Stimulated activated CD8-positive, alpha-beta memory T cell treated with anti-CD3 and anti-CD28 coated beads, Interleukin-2, amount 100 ng/mL, for 1 hour (primary cell): ENCODE measurements at places on chromosomes 5 and 9.

GRCh38 chr5:120582635-120583034, 118.5 kb downstream of the PRR16 start:
- DNase-seq = no peak

- no peak for DNase-seq
Measured at GRCh38 chr5:16271851-16272250, 92.3 kb upstream of the MARCHF11 start.

GRCh38 chr5:170104299-170104698, 1.4 kb upstream of the FOXI1 start:
- no peak for DNase-seq

- no peak for DNase-seq
Measured at GRCh38 chr9:114574438-114574837, 13.1 kb upstream of the ATP6V1G1 start.

GRCh38 chr9:99474186-99474585, 252.1 kb downstream of the SEC61B start:
- no peak for DNase-seq

DNA sequence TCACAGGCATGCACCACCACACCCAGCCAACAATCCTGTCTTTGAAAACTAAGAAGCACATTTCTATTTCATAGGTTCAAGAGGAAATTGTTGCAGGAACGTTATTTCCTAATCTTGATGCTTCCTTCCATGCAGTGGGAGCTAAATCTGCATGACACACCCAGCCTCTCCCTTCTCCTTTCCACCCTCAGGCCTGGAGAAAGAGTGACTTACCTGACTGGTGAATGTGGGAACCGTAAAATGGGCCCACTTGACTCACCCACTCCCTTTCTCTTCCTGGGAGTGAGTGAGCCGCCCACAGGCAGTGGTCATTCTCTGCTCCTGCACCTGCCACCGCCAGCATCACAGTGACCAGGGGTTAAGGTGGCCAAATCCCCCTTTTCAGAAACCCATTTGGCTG, 78.2 kb downstream of the C9orf50 start:
- DNase-seq = no peak

DNA sequence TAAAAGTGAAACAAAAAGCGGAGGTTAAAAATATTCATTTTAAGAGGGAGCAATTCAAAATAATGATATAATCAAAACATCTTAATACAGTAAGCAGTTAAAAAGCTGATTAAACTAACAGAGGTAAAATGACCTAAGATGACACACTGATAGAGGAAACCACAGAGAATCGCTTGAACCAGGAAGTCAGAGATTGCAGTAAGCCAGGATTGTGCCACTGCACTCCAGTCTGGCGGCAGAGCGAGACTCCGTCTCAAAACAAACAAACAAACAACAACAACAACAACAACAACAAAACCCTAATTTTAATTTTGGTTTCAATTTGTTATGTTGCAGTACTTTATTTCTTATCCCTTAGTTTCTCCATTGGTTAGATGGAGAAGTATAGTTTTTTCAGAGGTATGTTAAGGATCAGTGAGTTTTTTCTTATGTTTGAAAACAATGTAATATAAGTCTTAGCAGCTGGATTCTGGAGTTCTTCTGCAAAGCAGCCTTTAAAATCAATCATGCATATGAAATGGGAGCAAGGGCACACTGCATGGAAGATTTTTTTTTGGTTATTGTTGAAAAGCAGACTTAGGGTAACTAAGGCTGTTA, 58.5 kb downstream of the MLANA start:
- DNase-seq = no peak

GRCh38 chr9:110336363-110336762, 1.3 kb downstream of the TXNDC8 start:
- DNase-seq = no peak

GRCh38 chr5:173496129-173496882, 120.1 kb downstream of the BOD1 start:
- no peak for DNase-seq

DNA sequence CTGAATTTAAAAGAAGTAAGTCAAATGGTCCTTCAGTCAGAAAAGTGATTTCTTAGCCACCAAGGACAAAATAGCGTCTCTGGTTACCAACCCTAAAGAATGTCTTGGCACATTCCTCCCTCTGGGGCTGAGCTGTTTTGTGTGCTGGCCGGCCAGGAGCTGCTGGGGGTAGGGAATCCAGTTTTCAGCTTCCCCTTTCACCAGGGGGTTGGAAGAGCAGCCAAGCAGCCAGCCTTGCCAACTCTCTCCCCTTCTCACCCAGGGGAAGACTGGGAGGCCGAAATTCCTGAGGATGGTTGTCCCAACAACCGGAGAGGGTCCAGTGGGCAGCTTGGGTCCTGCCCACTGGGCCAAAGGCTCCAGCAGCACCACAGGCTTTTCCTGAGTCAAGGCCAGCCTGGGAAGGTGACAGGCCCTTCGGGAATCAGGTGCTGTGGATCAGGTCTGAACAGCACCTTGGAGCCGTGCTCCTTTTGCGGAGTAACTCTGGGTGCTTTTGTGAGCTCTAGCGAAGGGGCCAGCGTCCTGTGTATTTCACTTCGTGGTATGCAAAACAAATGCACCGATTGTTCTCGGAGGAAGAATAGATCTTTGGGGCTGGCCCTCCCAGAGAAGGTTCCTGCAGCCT, 4.2 kb downstream of the WWC1 start:
- DNase-seq = no peak

DNA sequence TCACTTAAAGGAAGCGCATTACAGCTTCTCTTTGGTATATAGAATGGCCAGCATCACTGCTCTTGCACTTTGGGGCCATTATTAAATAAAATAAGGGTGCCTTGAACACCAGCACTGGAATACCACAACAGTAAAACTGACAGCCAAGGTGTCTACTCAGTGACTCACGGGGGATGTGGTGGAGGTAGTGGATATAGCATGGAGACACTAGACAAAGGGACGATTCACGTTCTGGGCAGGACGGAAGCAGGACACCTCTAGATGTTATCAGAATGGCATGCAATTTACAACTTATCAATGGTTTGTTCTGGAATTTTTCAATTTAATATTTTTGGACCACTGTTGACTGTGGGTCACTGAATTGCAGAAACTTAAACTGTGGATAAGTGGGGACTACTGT, 32.9 kb upstream of the PDE8B start:
- no peak for DNase-seq

DNA sequence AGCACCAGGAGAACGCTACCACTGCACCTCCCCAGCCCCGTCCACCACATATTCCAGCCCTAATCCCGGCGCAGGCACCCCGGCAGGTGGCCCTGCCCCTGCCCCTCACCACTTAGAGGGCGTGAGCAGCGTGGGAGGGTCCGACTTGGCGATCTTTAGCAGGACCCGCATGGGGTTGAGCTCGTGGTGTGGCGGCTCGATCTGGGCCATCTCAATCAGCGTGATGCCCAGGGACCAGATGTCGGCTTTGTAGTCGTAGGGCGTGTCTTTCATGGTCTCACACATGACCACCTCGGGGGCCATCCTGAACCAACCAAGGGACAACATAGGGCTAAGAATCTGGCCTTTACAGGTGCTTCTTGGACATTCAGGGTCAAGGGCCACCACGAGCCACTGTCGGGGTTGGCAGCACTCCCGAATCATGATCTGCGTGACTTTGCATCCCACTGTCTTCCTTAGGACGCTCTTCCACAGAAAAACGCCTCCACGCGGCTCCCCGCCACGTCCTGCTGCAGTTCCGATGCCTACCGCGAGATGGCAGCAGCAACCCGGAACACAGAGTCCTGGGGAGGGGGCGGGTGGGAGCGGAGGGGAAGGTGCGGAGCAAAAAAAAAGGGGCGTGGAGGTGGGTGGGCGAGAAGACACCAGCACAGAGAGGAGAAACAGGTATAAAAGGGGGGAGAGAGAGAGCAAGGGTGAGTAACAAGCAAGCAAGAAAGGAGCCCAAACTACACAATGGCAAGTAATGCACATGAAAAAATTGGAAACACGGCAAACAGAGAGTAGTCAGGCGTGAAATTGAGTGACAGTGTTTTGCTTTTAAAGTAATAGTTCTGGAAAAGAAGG, 81.3 kb downstream of the STK10 start:
- DNase-seq = peak; percentile 43

GRCh38 chr9:90698871-90699440, 56.3 kb upstream of the DIRAS2 start:
- no peak for DNase-seq

GRCh38 chr5:82406205-82406773, 128.1 kb upstream of the RPS23 start:
- no peak for DNase-seq

DNA sequence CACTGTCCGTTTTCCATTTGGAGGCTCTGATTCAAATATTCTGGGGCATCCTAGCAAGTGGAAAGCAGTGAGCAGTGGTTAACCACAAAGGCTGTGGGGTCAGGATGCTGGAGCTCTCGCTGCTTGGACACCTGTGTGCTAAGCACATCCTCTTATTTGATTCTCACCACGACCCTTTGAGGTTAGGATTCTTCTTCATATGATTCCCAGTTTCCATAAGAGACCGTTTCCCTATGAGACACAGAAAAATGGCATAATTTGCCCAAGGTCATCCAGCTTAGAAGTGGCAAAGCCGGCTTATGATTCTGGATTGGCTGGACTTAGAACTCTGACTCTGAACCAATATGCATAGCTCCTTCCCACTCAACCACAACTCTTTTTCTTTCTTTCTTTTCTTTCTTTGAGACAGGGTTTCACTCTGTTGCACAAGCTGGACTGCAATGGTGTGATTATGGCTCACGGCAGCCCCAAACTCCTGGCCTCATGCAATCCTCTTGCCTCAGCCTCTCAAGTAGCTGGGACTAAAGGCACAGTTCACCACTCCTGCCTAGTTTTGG, 207.7 kb downstream of the TTLL11 start:
- no peak for DNase-seq

DNA sequence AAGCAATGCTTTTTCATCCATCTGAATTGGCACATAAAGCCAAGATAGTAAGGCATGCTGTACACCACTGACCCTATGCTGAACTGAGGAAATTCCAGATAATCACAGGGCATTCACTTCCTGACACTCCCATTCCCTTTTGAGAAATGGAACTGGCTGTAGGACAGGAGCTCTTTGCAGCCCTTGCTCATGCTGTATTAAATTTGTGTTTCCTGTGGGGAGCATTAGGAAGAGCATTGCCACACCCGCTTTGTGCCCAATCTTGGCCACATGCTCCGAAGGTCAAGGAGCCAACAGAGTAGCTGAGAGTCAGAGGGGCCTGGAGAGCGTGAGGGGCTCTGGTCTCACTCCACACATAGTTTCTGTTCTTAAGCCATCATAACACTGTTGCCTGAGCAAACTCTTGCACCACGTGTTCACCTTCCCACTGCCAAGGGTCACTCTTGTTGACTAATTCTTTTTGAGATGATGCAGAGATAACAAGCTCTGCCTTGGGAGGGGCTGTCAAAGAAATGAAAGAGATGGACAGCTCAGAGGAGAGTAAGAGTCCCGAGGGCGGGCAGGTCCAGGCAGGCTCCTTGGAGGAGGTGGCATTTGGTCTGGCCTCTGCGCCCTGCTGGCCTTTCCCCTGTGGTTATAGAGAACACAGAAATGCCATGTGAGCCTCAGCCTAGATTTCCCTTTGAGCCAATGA, 31.7 kb upstream of the ARAP3 start:
- DNase-seq = no peak

- DNase-seq = no peak
Measured at GRCh38 chr9:136045595-136046553, 49.2 kb downstream of the NACC2 start.

DNA sequence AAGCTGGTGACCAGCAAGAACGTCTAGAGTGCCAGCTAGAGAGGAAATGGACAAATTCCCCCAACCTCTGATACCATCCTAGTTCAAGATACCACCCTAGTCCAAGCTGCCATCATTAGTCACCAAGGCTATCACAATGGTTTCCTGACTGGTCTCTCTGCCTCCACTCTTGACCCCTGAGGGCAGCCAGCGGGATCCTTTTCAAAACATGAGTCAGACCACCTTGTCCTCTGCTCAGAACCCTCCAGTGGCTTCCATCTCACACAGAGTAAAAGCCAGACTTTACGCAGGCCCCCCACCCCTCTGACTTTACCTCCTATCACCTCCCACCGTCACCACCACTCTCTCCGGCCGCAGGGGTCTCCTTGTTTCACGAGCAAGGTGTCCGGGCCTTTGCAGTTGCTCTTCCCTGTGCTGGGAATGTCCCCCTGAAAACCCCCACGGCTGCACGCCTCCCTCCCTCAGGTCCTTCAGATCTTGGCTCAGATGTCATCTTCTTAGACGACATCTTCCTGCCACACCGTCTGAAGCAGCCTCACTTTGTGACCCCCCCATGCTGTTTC, 42.2 kb upstream of the FBXW11 start:
- DNase-seq = no peak

DNA sequence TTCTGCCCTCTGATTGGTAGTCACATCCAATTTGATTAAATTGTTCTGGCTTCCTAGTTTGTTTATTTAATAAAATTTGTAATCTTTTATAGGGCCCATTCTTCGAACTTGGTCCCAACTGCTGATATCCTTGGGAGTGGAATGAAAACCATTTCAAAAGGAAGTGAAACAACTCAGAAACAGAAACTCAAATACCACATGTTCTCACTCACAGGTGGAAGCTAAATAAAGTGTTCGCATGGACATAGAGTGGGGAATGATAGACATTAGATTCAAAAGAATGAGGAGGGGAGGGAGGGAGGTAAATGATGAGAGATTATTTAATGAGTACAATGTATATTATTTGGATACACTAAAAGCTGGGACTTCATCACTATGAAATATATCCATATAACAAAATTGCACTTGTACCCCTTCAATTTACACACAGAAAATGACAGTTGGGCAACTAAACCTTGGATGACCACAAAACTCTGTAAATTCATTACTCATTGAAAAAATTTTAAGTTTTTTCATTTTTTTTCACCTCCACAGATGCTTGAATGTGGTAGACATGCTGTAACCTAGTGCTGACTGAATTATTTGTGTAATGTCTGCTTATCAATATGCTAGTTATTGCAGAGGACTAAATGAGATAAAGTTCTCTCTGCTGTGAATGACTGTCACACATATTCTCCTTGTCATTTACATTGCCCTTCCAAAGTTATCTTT, 16.0 kb downstream of the ATP10B start:
- DNase-seq = no peak

DNA sequence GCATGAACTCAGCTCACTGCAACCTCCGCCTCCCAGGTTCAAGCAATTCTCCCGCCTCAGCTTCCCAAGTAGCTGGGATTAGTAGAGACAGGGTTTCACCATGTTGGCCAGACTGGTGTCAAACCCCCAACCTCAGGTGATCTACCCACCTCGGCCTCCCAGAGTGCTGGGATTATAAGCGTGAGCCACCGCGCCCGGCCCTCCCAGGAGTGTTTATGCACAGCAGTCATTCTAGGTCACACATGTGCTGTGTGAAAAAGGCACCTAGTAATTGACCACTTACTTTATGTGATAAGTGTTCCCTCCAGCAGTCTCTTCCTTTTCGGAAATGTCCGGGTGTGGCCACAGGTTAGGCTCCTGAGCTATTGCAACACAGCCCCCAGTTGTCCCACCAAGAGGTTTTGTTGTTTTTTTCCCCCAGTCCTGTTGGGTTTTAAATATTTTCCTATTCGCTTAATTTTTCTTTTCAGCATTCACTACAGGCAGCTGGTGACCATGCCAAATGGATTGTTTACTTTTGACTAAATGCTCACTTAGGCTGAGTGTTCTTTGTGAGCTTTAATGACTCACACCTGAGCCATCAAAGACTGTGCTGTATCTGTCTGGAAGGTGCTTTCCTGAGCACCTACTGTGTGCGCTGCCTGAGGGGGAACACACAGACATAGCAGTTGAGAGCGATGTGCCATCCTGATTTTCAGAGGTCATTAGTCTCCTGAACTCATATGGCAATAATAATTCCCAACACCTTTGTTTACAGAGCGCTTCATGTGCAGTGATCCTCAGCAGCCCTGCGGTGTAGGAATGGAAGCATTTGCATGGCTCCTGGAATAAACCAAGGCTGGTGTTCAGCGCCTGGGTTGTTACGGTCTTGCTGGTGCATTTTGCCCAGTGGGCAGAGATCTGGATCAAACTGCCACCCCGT, 94.3 kb downstream of the MVB12B start:
- no peak for DNase-seq
